ENCODE measurements at places on chromosomes 16 and 17. TPM values are rescaled to one million over a fixed set of nuclear protein-coding genes. Genes with fewer than 3 reads are reported as not detected.

The PRSS33 gene
- total RNA-seq, result not detected

The NPIPB9 gene
- total RNA-seq, result 8.4 TPM

The SOST gene
- not detected for total RNA-seq

The EME1 gene
- 1.6 TPM for total RNA-seq

The CCL17 gene
- total RNA-seq, result not detected

The TERB1 gene
- not detected for total RNA-seq

The C17orf107 gene
- total RNA-seq, result 2.0 TPM

The GAN gene
- 9.2 TPM for total RNA-seq

DNA sequence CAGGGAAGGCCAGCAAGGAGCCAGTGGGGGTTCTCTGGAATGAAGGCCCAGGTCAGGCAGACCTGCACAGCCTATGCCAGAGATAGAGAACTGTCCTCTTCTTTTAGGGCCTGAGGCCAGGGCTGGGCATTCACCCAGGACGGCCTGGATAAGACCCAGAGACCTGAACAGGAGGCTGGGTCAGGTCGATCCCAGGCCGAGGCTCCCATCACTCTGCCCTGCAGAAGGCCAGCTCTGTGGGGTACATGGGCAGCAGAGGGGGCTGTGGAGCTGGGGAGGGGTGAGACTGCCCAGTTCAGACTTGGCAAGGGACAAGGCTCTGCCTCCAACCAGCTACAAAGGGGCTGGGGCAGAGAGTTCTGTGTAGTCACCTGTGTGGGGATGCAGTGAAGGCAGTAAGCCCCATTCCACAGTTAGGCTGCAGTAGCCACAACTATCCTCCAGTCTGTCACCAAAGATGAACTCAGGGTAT is 14.6 kb downstream of the HSD11B2 start:
- H3K27me3 ChIP-seq, result no peaks in the 10 kb centered on the region
- H3K4me3 ChIP-seq, result no peak overlapping the region
- no peaks in the 10 kb centered on the region for H3K36me3 ChIP-seq
- no peak for DNase-seq

DNA sequence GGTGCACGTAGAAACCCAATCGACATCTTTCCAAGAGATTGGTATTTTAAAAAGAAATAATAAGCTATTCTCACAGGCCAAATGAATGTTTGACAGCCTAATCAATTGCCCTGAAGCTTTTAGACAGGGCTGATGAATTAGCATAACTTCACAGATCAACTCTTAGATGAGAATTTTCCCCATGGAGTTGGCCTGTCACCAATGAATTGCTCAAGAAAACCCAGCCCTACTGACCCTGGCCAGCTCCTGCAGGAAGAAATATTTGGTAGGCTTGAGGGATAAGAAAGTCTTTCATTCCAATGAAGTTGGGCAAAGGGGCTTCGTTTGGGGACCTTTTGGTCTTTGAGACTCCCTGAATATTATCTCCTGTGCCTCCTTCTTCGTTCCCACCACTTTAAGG is 23.4 kb upstream of the SEC14L1 start:
- peak overlapping the region; percentile 89 for H3K27ac ChIP-seq
- DNase-seq, result no peak
- no peaks in the 10 kb centered on the region for H3K27me3 ChIP-seq
- H3K4me1 ChIP-seq, result peaks cover 17% of the 10 kb centered on the region

- no peak overlapping the region for H3K4me3 ChIP-seq
- H3K4me1 ChIP-seq, result no peaks in the 10 kb centered on the region
- no peaks in the 10 kb centered on the region for H3K27me3 ChIP-seq
- no peak overlapping the region for H3K27ac ChIP-seq
- DNase-seq, result no peak
- no peaks in the 10 kb centered on the region for H3K36me3 ChIP-seq
Observed at GRCh38 chr17:61238455-61238933, 161.1 kb upstream of the TBX2 start.

DNA sequence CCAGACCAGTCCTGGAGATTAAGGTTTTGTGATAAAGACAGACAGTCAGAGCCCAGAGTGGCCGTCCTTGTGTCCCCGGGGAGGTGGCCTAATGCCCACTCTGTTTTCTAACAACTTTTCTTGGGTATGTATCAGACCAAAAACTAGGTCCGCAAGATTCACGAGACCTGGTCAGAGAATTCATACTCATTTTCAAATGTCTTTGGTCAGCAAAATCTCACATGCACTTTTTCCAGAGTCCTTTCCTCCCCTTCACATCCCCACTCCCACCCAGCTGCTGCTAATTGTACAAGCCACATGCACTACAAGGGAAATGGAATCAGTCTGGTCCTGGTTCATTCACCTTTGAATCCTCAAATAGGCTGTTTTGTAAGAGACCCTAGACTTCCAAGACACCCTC is 61.7 kb downstream of the C17orf67 start:
- no peak overlapping the region for H3K27ac ChIP-seq
- no peaks in the 10 kb centered on the region for H3K36me3 ChIP-seq
- H3K27me3 ChIP-seq, result no peaks in the 10 kb centered on the region
- no peak overlapping the region for H3K4me3 ChIP-seq

DNA sequence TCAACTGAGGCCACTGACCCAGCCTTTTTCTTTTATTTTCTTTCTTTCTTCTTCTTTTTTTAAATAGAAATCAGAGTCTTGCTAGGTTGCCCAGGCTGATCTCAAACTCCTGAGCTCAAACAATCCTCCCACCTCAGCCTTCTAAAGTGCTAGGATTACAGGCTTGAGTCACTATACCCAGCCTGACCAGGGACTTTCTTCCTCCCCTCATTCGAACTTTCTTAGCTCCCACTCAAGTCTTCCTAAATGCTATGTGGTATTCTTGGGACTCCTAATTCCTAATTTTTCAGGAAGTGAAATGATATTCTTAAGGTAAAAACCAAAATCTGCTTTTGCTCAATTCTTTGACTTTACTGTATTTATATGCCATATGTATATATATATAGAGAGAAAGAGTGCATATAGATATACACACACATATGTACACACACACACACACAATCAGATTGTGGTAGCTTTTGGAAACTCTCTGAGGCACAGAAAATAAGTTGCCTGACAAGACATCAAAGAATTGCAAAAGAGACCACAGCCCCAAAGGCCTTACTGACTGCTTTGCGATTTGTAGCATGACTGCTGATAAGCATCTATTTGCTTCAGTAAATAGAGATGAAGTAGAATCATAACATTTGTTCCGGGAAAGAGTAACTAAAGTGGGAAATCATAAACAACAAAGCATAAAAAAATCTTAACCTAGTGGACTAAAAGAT is 9.5 kb upstream of the AMZ2 start:
- H3K36me3 ChIP-seq, result no peaks in the 10 kb centered on the region
- H3K4me1 ChIP-seq, result no peaks in the 10 kb centered on the region
- H3K4me3 ChIP-seq, result no peak overlapping the region
- no peak for DNase-seq
- H3K27me3 ChIP-seq, result no peaks in the 10 kb centered on the region

GRCh38 chr17:7001318-7001961 is 5.6 kb downstream of the ALOX12 start:
- no peak for DNase-seq
- peaks cover 5% of the 10 kb centered on the region for H3K4me1 ChIP-seq
- H3K4me3 ChIP-seq, result no peak overlapping the region
- H3K36me3 ChIP-seq, result peaks cover 7% of the 10 kb centered on the region
